PC-3 (cell line): ENCODE measurements at places on chromosomes 1 and 21.

DNA sequence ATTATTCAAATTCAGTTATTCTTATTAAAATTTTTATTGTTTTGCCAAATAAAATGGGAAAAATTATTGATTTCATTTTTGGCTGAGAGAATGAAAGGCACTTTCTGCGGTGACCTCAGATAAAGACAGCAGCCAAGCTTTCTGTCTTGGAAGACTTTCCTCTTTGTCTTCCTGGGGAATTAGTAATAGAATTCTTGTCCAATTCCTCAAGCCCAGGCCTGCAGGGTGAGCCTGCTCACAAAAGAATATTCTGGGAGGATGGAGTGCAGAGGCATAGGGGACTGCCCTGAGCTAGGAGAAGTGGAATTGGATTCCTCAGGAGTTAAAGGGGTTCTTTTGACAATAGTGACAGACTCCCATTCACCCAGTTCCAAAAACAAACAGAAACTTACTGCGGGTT lies 614.5 kb upstream of the ADGRL2 start:
- DNase-seq = no peak

DNA sequence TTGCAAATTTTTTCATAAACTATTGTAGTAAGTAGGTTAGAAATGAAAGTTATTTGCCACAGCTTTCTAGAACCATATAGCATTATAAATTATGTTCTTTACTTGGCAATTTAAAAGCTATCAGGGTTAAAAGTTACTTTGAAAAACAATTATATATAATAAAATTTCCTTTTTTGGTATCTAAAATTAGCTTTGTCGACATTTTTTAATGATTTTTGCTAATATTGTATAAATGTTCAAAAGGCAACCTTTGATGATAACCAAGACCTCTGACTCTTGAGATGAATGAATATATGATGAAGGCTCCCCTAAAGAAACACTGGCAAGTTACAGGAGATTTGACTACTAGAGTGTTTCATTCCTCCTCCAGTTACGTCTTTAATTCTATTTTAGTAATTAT lies 121.2 kb downstream of the CDC42BPA start:
- DNase-seq = no peak

GRCh38 chr1:85090225-85090624 lies 41.9 kb upstream of the MCOLN3 start:
- DNase-seq = no peak

DNA sequence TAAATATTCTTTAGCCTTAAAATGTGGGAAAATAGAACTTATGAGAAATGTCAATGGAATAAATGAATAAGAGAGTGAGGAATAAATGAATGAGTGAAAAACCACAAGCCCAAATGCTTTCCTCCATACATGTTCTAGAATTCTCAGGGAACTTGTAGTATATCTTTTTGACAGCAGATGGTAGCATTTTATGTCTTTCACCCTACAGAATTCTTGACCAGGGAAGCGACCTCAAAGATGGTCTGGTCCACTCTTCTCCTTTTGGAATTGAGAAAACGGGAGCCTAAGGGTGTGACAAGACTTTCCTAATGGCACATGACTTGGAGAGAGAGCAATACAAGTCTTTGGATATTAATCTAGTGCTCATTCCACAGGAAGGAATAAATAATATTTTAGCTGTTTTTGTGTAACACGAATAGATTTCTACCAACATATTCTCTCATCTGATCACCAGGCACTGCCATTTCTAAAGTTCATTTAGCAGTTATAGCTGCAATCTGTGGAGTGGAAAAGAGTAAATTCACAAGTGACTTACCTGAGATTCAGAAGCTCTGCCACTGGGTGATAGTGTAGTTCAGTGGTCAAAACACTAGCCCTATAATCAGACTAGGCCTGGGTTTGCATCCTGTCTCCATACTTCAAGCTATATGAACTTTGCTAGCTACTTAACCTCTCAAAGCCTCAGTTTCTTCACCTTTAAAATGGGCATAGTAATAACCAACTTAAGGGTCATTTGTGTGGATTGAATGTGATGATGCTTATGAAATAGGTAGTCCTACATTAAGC lies 15.0 kb upstream of the F5 start:
- DNase-seq = peak; percentile 74

DNA sequence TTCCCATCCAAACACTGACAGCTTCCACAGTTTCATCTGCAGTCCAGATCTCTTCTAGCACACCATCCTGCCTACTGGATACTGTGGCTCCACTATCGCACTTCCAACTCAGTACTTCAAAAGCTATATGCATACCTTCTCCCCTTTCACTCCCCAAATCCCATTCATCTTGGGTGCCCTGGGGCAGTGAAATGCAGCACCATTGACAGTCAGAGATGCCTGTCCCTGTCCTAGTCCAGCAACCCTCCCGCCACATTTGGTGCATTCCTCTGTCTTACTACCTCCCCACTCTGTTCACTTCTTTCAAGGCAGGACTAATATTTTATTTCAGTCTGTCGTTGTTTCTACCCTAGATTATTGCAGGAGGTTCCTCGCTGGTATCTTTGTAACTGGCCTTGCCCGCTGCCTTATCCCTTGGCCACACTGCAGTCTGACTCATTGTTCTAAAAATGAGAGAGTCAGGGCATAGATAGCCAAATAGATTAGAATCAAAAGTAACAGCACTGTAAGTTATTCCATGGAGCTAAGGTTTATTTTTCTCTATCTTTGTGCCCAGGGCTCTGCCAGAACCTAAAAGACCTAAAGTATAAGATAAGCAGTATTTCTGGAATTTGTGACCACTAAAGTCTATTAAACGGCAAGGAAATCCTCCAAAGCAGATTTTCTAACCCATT lies 96.7 kb downstream of the ESRRG start:
- DNase-seq = peak; percentile 27

- DNase-seq = no peak
Observed at GRCh38 chr1:163013826-163014600, 55.1 kb upstream of the RGS4 start.

DNA sequence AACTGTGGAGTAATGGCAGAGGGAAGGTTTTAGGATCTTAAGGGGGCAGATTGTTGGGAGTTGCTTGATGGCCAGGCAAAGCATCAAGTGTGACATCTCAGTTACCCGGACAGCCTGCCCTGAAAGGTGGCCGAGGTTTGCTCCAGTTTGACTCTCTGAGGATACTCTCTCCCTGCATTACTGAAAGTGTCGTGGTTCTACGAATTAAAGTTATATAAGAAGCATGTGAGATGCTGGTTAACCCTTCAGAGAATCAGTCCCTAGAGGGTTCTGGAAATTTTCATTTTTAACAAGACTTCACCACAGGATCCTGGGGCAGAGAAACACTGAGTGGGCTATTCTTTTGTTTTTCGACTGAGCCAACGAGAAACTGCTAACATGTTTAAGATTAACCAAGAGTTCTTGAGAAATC lies 689 bp upstream of the ZNF644 start:
- DNase-seq = no peak
